ENCODE measurements at places on chromosomes 2 and 18.

DNA sequence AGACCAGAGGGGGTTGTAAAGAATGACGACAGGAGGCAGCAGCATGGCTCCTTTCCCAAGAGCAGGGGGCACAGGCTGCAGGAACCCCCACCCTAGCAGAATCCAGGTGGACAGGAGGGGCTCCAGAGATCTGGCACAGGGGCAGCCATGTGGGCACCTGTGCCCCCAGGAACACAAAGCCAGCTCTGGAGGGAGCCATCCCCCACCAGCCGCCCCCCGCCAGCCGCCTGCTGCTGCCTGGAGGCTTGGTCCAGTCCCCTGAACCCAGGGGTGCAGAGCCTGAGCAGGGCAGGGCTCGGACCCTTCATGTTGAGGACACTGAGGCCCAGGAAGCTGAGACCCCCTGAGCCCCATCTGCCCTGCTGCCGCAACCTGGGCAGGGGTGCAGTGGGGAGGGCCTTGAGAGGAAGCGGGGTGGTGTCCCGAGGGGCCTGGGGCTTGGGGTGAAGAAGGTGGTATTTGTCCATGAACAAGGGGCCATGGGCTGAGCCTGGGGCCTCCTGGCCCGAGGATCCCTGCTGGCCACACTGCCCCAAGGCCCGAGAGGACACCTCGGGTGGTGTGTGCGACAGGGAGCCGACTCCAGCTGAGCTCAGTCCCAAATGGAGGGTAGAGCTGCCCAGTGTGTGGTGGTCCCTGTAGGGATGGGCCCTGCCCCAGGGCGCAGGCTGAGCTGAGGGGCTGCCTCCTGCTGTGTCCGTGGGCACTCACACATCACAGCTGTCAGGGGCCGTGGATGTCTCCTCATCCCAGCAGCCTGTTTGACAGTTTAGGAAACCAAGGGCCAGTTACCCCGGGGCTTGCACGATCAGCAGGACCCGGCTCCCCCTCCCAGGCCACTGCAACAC is 39.8 kb upstream of the SNED1 start:
- no peak for DNase-seq

GRCh38 chr2:205390866-205391265 is 291.4 kb upstream of the NRP2 start:
- DNase-seq: no peak

DNA sequence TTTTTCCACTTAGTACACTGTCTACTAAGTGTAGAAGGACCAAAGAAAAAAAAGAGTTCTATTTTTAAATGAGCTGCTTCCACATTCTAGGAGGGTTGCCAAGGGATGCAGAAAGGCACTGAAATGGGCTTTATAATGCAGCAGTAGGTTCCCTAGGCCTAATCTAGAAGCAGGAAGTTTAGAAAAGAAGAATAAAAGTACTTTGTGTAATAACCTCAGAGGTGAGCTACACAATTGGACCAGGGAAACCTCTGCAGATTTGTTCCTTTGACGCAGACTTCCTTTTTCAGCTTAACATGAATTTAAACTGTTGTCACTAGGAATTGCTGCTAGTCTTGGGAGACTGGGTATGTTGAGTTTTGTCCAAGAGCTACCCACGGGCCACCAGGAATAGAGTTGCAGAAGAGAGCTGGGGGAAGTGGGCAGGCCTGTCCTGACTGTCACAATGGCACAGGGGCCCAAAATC is 34.6 kb upstream of the RAB1A start:
- no peak for DNase-seq

- DNase-seq: no peak
Observed at GRCh38 chr2:26873286-26873983, 25.5 kb downstream of the DPYSL5 start.

DNA sequence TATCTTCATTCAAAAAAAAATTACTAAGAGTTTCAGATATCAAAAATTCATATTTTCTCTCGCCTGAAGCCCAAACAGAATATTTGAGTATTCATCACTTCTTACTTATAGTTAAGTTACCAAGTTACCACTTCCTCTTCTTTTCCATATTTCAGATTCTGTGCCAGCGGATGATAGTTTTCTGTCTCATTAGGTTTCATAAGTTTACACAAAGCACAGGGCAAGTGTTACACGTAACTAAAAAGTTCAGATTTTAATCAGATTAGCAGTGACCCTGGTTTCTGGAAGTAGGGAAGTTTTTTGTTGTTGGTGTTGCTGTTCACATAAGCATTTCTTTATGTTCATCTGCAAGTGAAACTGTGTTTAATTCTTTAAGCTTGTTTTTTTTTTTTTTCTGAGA is 10.2 kb downstream of the AFTPH start:
- DNase-seq: no peak

DNA sequence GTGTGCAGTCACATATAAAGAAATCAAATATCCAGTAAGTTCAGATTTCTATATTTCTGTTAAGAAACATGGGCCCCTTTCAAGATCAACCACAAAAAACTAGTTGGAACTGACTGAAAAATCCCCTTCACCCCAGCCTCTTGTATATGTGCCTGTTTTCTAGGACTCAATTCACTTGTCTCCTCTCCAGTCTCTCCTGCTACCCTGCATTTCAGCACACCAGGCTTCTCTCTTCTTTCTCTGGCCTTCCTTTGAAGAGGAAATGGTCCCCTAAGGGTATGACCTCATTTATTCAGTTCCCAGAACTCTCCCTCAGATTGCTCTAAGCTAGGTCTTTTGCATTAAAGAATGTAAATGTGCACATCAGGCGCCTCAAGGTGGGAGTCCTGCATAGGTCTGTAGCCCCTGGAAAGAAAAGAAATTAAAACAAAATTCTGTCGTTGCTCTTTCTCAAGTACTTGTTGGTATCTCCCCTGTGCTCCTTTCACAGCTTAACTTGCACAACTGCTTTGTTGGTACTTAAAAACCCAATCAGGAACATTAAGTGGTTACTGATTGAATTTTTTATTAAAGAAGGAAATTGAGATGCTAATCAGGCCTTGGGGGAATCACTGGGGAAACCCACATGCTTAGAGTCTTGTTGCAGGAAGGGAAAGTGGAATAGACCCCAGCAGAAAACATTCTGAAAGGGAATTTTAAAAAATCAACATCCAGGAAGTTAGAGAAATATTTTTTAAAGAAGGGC is 278.4 kb downstream of the AGPS start:
- no peak for DNase-seq

DNA sequence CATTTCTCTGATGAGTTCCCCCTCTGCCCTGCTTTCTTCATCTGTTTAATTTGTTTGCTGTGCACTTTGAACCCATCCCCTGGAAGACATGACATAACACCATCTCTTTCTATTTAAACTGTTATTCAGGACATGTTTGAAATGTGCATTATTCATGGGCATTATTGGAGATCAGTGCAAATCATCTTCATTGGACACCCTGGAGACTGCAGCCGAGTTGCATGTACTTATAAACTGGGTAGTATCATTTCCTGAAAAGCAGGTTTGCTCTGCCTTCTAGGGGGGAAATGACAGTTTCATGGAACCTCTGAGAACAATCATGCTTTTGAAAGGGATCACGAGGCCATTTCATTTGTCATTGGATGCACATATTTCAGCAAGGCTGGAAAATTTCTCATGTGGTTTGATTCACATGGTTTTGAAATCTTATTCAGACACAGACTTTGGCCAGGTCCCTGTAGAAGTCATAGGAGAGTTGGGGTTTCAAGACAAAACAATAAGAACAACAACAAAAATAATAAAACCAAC is 462.8 kb upstream of the MEX3C start:
- no peak for DNase-seq

- DNase-seq: peak; percentile 14
Observed at GRCh38 chr2:25168256-25169072, at the start of gene POMC. TSS of gene POMC (minus strand) at chr2:25168580. CDS start at chr2:25164772, 3,808 bp downstream.

- DNase-seq: no peak
Observed at GRCh38 chr2:86454238-86454637, 13.1 kb downstream of the KDM3A start.

DNA sequence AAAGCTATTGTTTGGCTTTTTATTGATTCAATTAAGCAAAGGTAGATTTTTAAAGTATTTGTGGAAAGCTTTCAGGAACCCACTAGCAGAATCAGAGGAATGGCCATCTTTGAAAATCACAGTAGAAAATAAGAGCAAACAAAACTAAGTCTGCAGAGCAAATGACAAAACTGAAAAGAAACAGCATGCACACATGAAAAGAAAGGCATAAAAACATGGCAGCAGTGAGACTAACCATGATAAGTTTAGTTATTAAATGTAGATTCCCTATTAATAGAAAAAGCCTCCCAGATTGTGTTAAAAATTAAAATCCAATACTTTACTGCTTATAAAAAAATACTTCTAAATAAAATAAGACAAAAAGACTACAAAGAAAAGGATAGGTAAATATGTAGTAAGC is 9.1 kb upstream of the TLK1 start:
- no peak for DNase-seq

GRCh38 chr2:21860907-21861306 is 737.1 kb downstream of the TDRD15 start:
- DNase-seq: no peak

GRCh38 chr2:38154395-38154794 is 78.4 kb upstream of the CYP1B1 start:
- DNase-seq: no peak

DNA sequence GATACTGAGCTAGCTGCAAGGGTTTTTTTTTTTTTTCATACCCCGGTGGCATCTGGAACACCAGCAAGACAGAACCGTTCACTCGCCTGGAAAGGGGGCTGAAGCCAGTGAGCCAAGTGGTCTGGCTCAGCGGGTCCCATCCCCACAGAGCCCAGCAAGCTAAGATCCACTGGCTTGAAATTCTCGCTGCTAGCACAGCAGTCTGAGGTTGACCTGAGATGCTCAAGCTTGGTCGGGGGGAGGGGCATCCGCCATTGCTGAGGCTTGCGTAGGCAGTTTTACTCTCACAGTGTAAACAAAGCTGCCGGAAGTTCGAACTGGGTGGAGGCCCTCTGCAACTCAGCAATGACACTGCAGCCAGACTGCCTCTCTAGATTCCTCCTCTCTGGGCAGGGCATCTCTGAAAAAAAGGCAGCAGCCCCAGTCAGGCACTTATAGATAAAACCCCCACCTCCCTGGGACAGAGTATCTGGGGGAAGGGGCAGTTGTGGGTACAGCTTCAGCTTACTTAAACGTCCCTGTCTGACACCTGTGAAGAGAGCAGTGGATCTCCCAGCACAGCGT is 5.1 kb upstream of the MIB1 start:
- no peak for DNase-seq

DNA sequence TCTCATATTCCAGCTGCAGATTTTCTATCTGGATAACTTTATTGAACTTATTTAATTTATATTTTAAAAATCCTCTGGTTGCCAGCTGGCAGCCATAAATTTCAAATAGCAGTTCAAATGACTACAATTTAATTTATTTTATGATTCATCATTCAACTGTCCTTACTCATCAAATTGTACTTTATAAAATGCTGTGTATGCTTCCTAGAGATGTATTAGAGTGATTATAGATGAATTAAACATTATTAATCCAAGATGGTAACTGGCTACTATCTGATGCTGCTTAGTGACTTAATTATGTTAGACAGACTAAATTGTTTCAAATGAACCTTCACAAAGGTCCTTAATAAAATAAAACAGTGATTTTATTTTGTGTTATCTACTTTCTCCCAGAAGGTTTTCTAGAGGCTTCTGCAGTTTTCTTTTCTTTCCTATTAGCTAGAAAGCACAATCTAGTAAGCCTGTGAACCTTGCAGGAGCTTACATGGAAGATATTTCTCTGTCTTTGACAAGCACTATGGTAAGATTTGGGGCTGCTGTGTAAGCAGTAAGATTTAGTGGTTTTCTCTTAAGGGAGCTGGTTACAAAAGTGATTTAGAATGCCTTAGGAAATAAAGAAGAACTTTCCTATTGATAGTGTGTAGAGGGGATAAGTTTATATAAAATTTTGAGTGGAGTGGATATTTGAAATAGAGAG is 322.3 kb downstream of the FSIP2 start:
- no peak for DNase-seq

DNA sequence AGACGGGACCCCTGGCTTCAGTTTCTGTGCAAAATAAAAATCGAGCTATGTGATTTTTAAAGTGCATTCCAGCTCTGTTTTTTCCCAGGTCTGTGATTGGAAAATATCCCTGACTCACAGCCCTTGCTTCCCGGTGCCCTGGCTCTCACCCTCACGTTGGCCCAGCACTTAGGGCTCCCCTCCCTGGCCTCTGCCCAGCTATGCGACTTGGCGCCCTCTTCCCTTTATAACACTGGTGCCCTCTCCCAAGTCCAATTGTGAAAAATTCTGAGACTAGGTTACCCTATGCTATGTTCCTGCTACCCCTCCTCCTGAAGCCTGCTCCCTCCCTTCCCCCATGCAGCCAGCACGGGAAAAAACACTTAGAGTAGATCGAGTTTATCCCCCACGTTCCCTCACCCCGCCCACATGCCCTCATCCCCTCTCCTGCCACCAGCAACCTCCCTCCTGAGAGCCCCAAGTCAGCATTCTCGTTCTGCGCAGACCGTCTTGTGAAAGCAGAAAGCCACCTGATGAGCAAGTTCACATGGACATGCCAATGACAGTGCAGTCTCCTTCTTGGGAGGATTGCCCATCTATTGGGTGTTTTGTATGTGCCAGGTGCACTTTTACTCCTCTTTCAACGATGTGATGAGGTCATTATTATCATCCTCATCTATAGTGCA is 228.8 kb downstream of the VAPA start:
- no peak for DNase-seq

GRCh38 chr18:68847219-68847837 is 49.4 kb downstream of the CCDC102B start:
- DNase-seq: no peak

DNA sequence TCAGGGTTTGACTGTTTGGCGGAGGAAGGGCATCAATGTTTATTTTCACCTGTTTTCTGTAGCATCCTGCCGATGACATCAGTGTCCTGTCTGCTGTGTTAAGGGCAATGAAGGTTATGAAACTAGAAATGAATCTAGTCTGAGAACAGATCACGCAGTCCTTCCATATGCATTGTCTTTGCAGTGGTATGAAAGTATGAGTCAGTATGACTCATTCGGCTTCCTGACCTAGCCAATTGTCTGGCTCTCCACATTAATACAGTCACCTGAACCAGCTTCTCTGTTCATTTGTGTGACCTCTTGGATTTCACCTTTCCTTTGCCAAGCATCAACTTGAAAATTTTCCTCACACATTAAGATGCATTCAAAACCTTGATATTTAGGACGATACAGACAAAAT is 353.8 kb downstream of the RND3 start:
- no peak for DNase-seq

All from activated naive CD4-positive, alpha-beta T cell (primary cell).